ENCODE measurements at places on chromosomes 5 and 9.

DNA sequence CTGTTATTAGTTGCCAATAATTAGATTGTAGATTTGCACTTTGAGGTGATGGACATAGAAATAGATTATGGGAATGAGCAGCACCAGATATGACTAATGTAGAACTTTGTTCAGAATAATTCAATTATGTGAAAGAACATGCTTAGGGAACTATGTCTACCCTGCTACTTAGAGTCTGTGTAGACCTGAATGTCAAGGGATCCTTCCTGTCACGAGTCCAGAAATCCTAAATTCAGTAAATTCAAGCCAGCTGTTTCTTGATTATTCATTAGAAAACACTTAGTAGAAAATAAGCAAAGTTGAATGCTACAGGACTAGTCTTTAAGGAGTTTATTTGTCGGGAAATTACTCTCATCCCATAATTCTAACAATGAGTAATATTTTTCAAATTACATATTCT, 887.3 kb upstream of the SEMA6A start:
- DNase-seq = no peak

DNA sequence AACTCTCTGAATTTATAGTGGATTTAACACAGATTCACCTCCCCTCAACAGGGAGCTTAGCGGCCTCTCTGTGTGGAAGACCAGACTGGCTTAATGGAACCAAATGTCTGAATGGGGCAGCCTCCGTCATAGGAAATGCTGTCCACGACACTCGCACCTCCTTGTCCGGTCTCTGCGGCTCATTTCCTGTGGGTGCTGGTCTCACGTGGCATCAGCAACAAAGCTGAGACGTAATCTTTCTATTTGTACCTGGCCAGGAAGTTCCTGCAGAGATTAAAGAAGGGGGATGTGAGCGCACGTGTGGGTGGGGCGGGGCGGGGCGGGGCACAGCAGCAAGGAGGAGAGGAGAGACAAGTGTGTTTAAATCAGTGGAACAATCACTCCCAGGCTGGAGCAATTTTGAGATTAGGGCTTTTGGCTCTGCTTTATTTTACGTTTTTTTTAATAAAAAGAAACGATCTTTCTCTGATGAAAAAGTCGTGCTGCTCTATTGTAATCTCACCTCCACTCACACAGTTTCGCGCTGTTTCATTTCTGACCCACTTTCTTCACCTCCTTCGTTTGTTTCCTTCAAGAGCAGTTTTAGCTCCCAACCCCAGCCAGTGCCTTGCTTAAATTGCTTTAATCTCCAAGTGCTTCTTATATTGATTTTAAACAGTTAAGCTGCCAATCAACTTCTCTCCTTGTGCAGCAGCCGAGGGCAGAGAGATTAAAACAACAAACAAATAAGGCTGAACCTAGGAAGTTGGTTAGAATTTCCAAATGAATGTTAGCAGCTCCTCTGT, 132.2 kb upstream of the ASTN2 start:
- no peak for DNase-seq

DNA sequence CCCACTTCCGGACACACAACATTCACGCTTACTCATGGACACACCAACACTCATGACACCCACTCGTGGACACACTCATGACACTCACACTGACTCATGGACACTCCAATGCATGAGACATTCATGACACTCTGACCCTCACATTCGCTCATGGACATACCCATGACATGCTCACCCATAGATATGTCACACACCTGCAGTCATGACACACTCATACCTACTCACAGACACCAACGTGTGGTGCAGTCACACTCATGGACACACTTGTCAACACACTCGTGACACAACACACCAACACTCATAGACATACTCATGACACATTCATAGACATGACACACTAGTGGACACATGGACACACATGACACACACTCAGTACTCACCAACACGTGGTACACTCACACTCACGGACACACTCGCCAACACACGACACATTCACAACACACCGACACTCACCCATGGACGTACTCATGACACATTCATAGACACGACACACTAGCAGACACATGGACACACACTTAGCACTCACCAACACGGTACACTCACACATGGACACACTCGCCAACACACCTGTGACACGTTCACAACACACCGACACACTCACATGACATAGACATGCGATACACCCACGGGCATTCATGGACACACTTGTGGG, 73.4 kb downstream of the PHF2 start:
- DNase-seq = no peak

GRCh38 chr5:136528481-136529030, 163.2 kb upstream of the TRPC7 start:
- no peak for DNase-seq

GRCh38 chr9:137194909-137195308, 5.6 kb downstream of the TPRN start:
- DNase-seq = no peak

DNA sequence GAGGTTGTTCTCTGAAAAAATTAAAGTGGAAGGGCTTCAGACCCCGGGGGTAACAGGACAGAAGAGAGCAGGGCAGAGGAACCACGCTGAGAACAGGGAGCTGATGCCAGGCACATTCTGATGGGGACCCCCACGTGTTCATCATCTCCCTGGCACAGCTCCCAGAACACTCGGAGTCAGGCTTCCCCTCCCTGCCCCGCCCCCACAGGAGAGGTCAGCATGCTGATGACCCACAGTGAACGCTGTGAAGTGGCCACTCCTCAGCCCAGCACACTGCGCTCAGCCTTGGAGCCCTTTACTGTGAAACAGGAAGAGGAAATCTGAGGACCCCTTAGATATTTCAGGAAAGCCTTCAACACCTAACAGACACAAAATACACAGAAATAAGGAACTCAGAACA, 16.4 kb downstream of the RETREG1 start:
- DNase-seq = no peak

DNA sequence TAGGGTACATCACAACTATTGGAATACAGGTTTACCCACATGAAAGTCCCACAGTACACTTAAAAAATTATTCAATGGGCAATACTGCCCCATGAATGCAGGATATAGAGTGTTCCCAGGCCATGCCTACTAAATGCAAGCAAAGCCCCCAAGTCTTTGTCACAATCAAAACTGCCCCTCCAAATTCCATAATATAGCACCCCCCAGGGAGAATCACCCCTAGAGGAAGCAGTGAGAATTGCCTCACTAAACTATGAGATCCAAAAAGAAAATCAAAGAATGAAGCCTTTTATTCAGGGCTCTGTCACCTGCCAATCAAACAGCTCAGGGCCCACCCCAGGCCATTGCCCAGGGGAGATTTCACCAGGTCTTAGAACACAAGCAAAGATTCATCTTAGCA, 90.8 kb downstream of the ATPSCKMT start:
- no peak for DNase-seq

DNA sequence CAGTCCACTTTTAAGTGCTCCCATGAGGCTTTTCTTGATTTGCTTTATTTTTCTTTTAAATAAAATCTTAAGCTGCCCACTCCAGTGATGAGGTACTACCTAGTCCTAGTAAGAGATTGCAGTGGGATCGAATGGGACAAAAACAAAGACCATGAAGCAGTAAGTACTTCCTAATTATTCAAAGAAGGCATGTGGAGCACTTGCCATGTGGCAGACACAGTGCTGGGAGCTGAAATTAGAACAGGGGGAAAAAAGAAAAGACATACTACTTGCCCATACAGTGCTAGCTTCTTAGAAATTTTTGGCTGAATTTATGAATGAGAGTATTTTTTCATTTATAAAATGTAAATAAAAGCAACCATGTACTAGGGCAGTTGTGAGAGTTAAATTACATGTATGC, 239.9 kb upstream of the TNC start:
- DNase-seq = no peak

DNA sequence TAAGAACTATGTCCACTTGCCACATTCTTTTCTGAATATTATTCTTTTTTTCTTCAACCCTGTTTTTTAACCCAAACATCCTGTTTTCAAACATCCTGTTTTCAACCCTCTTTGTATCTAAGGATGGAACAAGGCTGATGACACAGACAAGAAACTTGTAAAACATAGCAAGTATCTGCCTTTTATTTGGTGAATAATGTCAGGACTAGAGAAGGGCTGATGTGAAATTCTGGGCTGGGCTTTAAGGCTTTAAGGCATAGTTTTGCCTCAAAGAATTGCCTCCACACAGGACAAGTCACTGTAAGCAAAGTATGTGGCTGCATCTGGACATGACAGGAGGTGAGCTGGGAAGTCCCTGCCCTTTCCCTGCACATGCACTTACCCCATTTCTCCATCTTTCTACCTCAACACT, 42.5 kb upstream of the RIC1 start:
- peak; percentile 40 for DNase-seq

DNA sequence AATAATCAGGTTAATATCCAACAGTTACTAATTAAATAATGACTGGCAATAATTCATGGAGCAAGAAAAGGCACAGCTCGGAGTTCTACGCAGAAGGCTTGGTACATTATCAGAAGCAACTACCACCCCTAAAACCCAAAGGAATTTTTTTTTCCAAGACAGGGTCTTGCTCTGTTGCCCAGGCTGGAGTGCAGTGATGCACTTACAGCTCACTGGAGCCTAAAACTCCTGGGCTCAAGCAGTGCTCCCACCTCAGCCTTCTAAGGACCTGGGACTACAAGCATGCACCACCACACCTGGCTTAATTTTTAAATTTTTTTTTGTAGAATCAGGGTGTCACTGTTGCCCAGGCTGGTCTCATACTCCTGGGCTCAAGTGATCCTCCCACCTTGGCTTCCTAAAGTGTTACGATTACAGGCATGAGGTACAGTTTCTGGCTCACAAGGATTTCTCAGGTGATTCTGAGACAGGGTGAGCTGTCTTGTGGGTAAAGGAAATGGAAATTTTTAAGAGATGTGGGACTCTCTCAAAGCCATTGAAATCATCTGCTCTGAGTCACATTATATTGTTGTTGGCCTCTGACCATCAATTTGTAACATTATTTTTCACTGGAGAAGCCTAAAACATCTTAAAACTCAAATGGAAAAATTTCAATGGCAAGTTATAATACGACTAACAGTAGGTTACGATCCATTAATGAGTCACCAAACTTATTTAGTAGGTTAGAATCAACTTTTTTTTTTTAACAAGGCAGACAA, 19.7 kb upstream of the HSDL2 start:
- no peak for DNase-seq

- DNase-seq = no peak
Measured at GRCh38 chr9:122263699-122264349, 816 bp downstream of the RBM18 start.

GRCh38 chr9:120905315-120906164, 21.1 kb downstream of the TRAF1 start:
- no peak for DNase-seq

DNA sequence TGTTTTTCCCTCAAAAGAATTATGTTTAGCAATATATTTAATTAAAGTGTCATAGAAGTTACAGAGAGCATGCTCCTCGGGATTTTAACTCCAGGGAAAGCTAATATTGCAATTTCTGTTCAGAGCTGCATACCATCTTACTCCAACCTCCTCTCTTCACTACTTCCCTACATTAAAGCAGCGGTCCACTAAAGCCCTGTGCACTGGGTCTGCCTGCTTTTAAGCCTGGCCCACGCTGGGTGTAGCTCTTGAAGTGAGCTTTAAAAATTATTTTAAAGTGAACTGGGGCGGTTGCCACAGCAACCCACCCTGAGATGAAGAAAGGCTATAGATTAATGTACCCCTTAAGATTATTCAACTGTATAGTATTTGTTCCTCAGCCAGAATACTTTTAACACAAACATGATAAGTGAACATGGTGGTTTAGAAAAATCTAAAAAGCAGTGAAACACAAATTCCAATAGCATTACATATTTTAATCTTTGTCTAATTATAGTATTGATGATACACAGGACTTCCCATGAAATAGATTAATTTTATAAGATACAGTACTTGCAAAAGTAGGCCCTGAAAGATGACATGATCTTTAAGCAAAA, 3.9 kb upstream of the MEF2C start:
- no peak for DNase-seq

DNA sequence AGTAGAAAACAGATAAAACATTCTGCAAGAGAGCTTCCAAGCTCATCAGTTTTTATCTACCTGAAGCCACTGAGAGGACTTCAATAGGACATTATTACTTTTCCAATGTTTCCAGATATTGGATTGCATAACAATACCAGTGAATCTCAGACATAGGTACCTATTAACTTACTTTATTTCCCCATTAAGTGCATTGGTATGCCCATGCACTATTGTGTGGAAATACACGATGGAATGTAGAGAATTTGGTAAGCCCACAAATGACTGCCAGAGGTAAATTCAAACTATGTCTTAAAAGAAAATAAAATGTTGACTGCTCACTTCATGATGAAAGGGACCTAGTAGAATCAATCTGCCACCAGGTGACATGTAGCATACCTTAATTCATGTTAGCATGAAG, 48.1 kb upstream of the PRR16 start:
- DNase-seq = no peak

DNA sequence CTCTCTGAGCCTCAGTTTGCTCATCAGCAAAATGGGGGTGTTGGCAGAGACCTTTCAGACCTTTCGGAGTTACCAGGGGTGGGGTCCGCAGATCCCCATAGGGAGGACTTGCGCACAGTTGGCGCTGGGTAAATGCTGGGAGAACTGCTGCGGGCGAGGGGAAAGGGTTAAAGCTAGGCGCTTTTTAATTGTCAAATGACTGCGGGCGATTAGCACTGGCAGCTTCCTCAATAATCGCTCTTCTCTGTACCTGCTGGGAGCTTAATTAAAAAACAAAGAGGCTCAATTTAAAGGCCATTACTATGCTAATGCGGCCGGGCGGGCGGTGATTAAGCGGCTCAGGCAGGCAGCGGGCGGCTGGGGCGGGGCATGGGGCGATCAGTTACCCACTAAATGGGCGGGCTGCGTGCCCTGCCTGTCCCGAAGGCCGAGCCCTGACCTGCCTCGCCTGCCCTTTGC, 63.0 kb downstream of the LMX1B start:
- DNase-seq = no peak

- DNase-seq = no peak
Measured at GRCh38 chr9:17528859-17529258, 50.0 kb upstream of the SH3GL2 start.

DNA sequence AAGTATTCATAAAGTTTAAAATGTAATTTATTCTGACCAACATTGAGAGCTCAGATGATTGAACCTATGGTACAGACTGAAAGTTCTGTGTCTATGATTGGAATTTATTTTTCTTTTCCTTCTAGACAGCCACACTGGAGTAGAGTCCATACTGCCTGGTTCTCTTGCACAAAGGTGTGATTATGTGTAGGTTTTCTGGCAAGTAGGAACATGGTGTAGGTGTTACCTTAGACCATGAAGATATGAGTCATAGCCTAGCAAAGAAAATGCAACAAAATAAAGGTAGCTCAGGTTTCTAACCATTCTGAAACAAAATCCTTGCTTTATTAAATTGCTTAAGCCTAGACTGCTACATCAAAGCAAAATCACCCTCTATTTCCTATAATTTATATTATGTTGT, 143.4 kb downstream of the CDH12 start:
- DNase-seq = no peak

- DNase-seq = no peak
Measured at GRCh38 chr5:14004598-14005394, 60.3 kb upstream of the DNAH5 start.

GRCh38 chr5:1806974-1807373, 5.8 kb downstream of the NDUFS6 start:
- DNase-seq = no peak

GRCh38 chr9:136103651-136104487, 8.8 kb upstream of the NACC2 start:
- no peak for DNase-seq

GRCh38 chr5:117103703-117104102, 529.1 kb upstream of the SEMA6A start:
- DNase-seq = no peak

- no peak for DNase-seq
Measured at GRCh38 chr9:18601956-18602355, 128.0 kb downstream of the ADAMTSL1 start.

- DNase-seq = no peak
Measured at GRCh38 chr5:116280149-116280803, 195.5 kb downstream of the COMMD10 start.
